ENCODE measurements at places on chromosomes 4 and X.
A peak's percentile ranks its signal among the peaks of the same experiment; 100 is the strongest.

- DNase-seq: no peak
These were observed 241.4 kb downstream of the FRMPD4 start for GRCh38 chrX:12379671-12380070.

- DNase-seq: no peak
These were observed 97.3 kb upstream of the SPRY1 start for GRCh38 chr4:123299212-123299691.

DNA sequence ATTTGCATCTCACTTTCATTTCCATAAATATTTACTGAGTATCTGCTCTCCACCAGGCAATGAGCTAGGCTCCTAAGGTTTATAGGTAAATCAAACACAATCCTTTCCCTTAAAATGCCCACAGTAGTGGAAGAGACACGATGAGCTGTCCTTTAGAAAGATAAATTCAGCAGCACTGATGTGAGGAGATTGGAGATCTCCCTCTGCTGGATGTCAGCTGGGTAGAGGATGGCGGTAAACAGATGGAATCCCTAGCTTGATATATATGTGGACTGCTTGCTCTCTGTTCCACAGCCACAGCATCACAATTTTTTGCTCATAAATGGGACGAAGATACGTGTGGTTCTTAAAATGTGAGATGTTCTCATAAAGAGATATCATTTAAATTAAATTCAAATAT lies 216.4 kb upstream of the RASGEF1B start:
- no peak for DNase-seq

- DNase-seq: no peak
These were observed 380.6 kb downstream of the RAB28 start for GRCh38 chr4:13103382-13104015.

- DNase-seq: no peak
These were observed 103.3 kb upstream of the PCDH18 start for GRCh38 chr4:137635601-137636000.

DNA sequence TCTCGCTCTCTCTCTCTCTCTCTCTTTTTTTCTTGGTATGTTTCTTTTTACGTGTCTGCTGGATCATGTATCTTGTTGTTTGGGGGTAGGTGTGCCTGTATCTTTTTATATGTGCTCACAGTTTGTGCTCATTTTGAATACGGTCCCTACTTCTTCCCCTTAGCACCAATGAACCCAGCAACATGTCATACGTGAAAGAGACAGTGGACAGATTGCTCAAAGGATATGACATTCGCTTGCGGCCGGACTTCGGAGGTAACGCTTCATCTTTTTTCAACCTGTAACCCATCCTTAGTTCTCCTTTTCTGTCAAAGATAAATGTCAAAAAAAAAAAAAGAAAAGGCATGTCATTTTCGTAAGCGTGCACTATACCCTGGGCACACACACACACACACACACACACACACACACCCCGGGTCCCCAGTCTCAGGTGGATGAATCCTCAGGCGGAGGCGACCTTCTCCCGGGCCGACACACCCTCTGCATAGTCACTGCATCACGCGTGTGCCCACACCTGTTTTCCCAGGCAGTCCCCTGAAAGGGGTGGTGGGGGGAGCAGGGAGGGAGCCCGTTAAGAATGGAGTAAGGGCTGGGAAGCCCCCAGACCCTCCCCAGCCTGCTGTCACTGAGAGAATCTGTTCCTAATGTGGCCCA lies 511 bp downstream of the GABRB1 start:
- no peak for DNase-seq

GRCh38 chr4:184362396-184362795 lies 112.0 kb downstream of the IRF2 start:
- no peak for DNase-seq

GRCh38 chr4:65831828-65832227 lies 161.5 kb upstream of the EPHA5 start:
- DNase-seq: no peak

DNA sequence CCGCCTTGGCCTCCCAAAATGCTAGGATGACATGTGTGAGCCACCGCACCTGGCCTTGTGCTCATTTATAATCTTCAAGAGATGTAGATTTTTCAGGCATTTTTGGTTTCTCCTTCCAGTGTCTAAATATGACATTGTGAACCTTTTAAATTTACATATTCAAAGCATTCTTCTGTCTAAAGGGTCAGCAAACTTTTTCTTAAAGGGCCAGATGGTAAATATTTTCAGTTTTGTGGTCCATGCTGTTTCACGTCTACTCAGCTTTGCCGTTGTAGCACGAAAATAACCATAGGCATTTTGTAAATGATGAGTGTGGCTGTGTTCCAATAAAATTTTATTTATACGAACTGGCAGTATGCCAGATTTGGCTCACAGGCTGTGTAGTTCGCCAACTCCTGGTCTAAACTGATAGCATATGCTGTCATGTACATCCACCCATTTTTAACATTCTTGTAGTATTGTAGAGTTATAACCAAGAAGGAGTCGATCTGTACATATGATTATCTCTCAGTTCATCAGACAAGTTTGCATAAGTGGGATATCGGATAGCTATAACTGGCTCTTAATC lies 12.7 kb upstream of the GCNA start:
- DNase-seq: no peak

GRCh38 chrX:11533199-11533651 lies 132.5 kb downstream of the ARHGAP6 start:
- no peak for DNase-seq

GRCh38 chrX:16828124-16828908 lies 41.8 kb downstream of the RBBP7 start:
- no peak for DNase-seq

DNA sequence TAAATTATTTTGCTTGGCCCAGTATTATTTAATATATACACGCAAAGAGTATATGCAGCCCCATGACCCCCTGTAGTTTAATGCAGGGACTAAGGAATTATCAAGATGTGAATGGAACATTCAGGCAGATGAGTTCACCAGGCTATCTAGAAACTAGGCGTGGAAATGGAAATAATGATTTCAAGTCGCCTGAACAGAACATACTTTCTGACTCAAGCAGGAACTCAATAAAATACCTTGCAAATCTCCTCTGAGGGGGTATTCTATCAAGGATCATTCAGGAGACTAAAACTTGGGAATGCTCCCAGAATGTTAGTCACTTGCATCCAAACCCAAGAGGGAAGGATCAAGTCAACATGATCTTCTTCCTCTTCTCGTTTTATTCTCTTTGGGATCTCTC lies 59.6 kb upstream of the RASSF6 start:
- DNase-seq: no peak

DNA sequence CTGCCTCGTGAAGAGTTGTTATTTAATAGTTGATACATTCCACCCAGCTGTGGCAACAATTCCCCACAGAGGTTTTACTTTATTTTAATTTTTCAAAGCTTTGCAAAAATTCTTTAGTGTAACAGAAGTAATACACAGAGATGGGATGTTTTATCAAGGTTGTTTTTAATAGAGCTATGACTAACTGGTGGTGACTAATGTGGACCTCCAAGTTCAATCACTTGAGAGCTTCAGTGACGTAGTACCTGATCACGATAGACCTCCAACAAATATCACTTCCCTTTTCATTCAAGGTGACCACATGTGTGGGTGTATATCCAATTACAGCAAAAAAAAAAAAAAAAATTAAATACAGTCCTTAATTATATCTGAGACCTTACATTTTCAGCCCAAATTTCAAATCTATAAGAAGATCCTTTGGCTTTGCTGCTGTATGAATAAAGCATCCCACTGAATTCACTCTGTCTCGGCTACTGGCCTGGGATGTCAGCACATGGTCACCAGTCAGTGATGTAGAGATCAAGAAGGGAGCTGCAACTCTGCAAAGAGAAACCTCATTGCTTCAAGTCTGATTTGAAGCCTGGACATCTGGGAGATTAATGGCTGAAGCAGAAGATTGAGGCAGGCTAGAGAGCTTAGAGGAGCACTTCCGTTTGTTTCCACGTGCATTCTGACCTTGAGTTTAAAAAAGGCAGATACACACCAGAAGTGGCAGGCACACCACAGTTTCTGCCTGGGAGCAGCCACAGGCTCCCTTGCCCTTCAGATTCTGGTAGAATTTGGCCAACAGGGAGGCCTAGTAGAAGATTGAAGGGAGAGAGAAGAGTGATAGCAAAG lies 345.9 kb upstream of the NOCT start:
- DNase-seq: no peak

- DNase-seq: no peak
These were observed 303.7 kb downstream of the ARHGAP24 start for GRCh38 chr4:85778632-85779131.

- DNase-seq: no peak
These were observed 12.1 kb upstream of the TCEAL2 start for GRCh38 chrX:102113367-102113766.

DNA sequence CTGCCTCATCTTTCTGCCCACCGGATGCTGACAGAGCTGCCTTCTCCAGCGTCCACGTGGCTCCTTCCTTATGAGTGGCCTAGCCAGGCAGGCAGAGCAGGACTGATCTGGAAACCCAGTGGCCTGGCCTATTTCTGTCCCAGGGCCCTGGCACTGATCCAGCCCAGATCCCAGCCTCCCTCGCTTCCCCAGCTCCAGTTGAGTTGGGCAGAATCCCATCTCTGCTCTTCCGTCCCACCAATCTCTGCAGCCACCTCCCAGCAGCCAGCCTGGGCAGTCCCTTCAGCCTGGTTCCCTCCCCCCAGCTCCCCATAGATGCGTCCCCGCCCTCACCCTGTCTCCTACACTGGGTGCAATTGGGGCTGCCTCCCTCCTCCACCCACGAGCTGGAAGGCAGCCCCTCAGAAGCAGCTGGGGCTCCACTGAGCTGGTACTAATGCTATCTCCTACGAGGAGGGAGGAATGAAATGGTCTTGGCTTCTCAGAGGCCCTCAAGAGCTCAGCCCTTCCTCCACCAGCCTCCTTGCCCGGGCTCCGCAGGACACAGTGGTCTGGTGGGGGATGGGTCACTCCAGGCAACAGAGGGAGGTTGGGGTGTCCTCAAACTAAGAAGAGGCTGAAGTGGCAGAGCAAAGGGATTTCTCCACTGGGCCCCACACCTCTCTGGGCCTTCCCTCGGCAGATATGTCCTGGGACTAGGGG lies 94.2 kb downstream of the PJA1 start:
- no peak for DNase-seq

- DNase-seq: no peak
These were observed 393.5 kb downstream of the MAPK10 start for GRCh38 chr4:85966373-85966772.

DNA sequence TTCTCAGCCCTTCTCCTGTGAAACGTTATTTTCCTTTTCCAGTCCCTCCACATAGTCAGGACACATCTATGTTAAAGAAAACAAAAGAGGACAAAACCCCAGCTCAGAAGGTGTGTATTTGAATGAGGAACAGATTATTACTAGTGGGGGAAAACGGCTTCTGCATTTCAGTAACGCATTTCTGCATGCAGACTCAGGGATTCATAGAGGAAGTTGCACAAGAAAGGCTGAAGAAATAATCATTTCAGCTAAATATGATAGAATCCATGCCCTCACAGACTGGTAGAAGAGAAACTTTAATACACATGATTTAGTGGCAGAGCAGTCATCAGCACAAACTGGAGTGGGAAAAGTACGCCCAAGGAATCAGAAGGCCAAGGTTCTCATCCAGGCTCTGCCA lies 270.8 kb upstream of the FGF13 start:
- DNase-seq: no peak

GRCh38 chrX:16511796-16512776 lies 137.9 kb upstream of the S100G start:
- no peak for DNase-seq

DNA sequence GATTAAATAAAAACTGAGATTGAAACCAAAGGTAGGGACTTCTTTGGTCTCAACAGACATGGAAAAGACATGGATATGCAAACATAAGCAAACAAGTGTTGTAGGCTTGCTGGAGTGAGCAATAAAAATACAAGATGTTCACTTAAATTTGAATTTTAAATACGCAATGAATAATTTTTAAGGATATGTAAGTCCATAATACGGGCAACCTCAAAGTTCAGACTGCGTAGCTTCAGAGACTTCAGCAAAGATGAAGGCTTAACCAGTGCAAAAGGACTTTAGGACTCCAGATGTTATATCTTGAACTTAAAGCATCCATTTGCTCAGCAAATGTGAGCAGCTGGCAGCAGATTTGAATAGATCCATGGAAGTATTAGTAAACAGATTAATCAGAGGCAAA lies 549.3 kb downstream of the ARAP2 start:
- DNase-seq: no peak

GRCh38 chr4:25590171-25590570 lies 65.5 kb upstream of the SLC34A2 start:
- no peak for DNase-seq

GRCh38 chr4:80196922-80197573 lies at the start of gene PRDM8:
TSS of gene PRDM8 (plus strand) at chr4:80197503. CDS start at chr4:80200081, 2,578 bp downstream.
- DNase-seq: peak; percentile 38

GRCh38 chrX:45751156-45751555 lies 550.5 kb upstream of the DIPK2B start:
- DNase-seq: no peak

GRCh38 chr4:163816494-163816893 lies 322.0 kb downstream of the TMA16 start:
- DNase-seq: no peak

GRCh38 chrX:13015536-13016236 lies 28.7 kb downstream of the FAM9C start:
- no peak for DNase-seq

DNA sequence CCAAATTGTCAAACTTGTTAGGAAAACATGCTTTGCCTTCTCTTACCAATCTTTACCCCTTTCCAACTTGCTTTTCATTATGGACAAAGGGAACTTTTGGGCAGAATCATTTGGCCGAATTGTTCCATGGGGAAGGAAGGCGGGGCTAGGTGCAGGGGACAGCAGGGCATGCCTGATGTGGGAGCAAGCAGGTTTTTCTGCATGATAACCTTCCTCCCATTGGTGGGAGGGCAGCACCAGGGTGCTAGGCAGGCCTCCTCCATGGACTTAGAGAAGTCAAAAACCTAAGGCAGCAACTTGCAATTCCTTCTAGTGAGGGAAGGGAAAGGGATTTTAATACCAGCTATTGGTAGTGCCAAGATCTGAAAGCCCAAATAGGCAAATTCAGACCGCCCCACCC lies 260.5 kb downstream of the MAPK10 start:
- DNase-seq: no peak

- no peak for DNase-seq
These were observed 893 bp downstream of the RLIM start for GRCh38 chrX:74613370-74614092.

DNA sequence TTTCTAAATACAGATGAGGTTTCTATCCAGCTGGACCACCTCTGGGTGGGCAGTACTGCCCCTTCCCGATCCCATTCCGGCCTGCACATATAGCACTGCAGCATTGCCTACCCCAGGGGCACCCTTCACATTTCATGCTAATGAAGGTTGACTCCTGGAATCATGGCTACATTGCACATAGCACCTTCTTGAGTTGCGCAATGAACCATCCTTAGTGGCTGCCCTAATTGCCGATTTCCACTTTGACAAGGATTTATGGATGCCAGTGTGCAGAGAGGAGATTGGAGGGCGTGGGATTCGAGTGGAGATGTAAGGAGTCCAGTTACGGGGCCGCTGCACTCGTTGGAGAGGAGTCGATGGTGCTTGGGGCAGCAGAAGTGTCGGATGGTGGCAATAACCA lies 229.0 kb downstream of the FRMPD4 start:
- no peak for DNase-seq

- no peak for DNase-seq
These were observed 38.0 kb upstream of the IL21 start for GRCh38 chr4:122658818-122659295.

All from stimulated activated CD4-positive, alpha-beta T cell treated with anti-CD3 and anti-CD28 coated beads, Interleukin-1b, Interleukin-23, amount 100 ng/mL, for 4 hours (primary cell).